Glutamatergic neuron (in vitro differentiated cells): ENCODE measurements at places on chromosomes 6 and 20.

GRCh38 chr6:117496383-117496990, 14.0 kb downstream of the DCBLD1 start:
- no peak for DNase-seq

DNA sequence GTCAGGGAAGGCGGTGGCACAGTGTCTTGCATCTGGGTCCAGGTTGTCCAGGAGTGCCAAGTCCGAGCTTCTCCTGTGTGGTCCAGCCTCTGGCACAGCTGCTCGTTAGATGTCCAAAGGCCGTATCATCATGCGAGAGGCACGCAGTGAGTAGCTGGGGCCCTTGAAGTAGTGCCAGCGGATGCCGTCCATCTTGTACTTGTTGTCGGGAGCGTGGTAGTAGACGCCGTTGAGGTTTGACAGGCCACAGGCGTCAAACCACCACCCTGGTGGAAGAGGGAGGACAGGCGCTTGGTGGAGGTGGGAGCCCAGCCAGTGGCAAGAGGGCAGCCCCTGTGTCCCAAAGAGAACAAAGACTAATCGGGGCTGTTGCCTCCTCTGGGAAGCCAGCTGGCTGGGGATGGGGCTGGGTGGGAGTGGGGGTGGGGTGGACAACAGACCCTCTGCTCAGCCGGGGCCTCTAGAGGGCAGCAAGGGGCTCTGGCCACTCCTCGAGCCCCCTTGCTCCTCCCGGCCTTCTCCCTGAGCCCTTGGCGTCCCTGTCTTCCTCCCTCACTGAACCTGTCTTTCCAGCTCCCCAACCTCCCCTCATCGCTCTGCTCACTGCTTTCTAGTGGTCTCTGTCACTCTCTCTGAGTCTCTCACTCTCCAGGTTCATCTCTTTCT, 39.5 kb downstream of the FAM110A start:
- DNase-seq, result peak; percentile 64

GRCh38 chr6:75551367-75551952, 50.2 kb upstream of the SENP6 start:
- no peak for DNase-seq

DNA sequence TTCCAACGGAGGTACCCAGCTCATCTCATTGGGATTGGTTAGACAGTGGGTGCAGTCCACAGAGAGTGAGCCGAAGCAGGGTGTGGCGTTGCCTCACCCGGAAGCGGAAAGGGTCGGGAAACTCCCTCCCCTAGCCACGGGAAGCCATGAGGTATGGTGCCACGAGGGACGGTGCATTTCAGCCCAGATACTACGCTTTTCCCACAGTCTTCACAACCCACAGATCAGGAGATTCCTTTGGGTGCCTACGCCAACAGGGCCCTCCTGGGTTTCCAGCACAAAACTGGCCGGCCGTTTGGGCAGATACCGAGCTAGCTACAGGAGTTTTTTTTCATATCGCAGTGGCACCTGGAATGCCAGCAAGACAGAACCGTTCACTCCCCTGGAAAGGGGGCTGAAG, 46.9 kb downstream of the STXBP5 start:
- DNase-seq, result no peak

DNA sequence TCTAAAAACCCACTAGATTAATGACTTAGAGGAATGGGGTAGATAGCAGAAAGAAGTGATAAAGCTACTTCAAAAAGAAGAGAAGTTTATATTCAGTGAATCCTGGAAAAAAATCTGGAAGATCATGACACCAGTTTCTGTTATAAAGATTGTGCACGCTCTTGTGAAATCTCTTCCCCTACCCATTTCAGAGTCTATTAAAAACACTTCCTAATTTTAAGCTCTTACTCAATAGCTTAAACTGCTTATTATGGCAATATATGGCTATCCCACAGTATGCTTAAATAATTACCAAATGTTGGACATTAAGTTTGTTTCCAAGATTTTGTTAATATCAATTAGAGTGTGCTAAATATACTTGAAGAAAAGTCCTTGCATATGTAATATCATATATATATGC, 585.3 kb upstream of the MAN1A1 start:
- DNase-seq, result no peak

DNA sequence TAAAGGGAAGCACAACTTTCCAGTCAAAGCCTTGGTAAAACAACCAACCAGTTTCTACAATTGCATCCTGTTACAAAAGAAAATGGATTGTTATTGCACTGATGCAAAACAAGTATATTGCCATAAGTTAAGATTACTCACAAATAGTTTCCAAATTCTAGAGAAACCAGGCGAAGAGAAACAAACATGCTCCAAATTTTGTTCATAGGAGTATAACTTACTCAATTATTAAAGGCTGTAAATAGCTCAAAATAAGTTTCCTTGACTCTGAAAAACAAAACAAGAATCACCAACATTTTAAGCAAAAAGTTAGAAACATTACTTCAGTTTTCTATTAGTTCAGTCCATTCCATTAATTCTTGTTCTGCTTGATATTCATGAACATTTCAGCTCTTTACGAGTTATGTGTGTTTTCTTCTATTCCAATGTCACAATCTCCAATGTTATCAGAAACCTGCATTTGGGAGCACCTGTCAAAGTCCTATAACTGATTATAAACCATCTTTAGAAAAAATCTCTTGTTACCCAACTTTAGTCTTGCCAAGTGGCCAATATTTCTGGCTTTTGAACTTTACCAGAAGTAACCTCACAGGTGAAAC, 137.9 kb upstream of the THBS2 start:
- no peak for DNase-seq

- DNase-seq, result no peak
These were observed 37.8 kb downstream of the ZNF451 start for GRCh38 chr6:57127763-57128162.

DNA sequence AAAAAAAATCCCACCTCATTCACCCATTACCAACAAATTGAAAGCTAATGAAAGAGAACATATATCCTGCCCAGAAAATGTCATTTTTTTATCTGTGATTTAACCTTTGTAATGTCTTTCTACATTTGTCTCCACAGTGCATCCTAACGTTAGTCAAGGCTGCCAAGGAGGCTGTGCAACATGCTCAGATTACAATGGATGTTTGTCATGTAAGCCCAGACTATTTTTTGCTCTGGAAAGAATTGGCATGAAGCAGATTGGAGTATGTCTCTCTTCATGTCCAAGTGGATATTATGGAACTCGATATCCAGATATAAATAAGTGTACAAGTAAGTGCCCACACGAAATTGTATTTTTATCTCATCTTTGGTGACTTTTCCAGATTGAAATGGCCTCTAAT, 30.0 kb downstream of the RSPO3 start:
- no peak for DNase-seq

DNA sequence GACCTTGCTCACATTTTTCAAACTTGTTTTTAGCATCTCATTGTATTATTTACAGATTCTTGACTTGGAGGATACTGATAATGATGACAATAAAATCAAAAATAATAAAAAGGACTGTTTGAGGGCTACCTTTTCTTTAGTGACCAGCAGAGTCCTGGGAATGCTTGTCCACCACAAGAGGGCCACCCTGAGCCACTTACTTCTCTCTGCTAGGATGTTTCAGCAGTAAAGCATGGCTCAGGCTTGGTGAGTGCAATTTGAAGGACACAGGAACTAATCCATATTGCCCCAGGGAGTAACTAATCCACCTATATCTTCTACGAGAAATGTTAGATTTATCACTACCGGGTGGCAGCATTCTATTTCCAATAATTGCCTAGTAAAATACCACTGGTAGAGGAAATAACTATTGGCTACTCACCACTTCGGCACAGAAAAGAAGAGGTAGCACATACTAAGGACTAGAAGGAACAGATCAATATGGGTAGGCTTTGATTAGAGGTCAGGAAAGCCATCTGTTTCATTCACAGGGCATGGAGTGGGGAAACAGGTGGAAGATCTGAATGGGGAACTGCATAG, 5.8 kb upstream of the KIAA0408 start:
- peak; percentile 81 for DNase-seq
